Central memory CD8-positive, alpha-beta T cell (primary cell): ENCODE measurements at places on chromosomes 2 and 18.

DNA sequence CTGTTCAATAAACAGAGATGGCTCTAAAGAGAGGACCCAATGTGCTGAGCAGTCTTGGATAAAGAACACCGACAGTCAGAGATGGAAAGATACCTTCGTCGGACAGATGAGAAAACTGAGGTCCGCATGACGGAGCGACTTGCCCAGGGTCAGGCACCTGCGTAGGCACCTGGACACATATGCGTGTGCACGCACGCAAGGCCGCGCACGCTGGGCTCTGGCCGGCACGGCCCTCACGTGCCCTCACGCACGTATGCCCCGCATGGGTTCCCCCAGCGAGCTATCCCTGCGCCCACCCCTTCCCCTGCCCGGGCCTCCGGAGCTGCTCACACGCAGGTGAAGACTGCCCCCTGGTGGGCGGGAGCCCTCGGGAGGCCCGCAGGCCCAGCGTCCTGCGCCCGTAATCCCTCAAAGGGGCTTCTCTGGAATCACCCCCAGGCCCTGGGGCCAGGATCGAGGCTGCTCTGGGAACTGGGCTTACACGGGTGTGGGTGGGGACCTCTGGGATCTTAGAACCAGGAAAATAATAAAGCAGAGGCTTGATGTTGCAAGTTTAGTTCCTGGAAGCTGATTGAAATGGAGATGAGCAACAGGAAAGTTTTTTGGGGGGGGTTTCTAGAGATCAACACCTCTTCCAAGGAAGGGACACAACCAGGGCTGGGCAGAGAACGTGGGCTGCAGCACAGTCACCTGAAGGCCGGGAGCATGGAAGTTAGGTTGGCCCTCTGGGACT is 246.3 kb downstream of the TNS1 start:
- peak; percentile 43 for DNase-seq

DNA sequence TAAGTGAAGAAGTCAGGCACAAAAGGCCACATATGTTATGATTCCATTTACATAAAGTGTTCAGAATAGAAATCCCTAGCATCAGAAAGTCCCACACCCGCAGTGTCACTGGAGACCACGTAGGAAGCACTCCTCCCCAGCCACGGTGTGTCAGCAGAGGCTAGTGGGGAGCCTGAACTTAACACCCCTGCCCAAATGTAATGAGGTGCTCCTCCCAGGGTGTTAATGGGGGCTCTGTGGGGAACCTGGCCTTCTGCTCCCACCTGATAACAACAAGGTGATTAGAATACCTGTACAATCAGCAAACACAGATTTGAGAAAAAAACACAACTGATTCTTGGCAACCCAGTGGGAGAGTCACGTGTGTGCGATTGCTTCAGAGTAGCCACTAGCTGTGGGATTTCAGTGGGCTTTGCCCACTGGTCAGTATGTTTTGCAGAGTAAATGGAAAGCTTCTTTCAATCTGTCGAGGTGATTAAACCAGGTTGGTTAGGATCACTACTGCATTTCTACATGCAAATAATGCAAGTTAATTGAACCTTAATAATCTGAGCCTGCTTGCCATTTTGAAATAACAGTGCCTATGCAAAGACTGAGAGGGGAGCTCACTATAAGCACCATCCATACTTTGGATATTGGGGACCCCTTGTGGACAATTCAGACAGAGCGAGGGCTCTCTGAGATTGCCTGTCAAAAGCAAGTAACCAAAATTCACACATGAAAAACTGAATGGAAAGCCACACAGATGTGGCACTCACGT is 20.6 kb upstream of the ATRAID start:
- peak; percentile 42 for DNase-seq

DNA sequence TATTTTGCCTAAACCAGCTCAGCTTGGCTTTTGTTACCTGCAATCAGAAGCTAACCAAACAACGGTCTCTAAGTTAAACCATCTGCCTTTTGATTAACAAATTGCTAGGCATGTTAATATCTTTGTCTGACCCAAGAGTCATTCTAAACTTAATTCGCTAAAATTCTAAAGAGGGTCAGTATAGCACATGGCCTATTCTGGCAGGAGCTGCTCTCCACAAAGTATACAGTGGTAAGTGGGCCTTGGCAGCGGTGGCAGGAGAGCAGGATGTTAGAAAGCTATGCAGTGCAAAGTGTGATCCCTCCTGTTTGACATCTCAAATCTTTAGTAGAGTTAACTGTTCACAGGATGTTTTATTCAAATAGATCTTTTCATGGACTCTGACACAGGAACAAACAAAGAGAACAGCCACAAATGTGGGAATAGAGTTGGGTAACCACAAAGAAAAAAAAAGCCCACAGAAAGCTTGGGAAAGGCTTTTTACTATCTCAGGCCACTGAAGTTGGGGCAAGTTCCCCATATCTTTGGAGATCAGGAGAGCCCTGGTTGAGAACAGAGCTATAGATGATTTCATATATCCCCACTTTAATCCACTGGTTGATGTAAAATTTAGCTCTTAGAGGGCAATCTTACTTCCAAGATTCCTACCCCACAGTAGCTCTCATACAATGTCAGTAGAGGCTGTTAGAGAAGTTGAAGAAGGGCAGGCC is 10.6 kb downstream of the CFAP210 start:
- no peak for DNase-seq

- DNase-seq = no peak
Observed at GRCh38 chr18:56321470-56321869, 316.9 kb downstream of the TXNL1 start.

- DNase-seq = no peak
Observed at GRCh38 chr18:10403708-10404107, 50.7 kb upstream of the APCDD1 start.

DNA sequence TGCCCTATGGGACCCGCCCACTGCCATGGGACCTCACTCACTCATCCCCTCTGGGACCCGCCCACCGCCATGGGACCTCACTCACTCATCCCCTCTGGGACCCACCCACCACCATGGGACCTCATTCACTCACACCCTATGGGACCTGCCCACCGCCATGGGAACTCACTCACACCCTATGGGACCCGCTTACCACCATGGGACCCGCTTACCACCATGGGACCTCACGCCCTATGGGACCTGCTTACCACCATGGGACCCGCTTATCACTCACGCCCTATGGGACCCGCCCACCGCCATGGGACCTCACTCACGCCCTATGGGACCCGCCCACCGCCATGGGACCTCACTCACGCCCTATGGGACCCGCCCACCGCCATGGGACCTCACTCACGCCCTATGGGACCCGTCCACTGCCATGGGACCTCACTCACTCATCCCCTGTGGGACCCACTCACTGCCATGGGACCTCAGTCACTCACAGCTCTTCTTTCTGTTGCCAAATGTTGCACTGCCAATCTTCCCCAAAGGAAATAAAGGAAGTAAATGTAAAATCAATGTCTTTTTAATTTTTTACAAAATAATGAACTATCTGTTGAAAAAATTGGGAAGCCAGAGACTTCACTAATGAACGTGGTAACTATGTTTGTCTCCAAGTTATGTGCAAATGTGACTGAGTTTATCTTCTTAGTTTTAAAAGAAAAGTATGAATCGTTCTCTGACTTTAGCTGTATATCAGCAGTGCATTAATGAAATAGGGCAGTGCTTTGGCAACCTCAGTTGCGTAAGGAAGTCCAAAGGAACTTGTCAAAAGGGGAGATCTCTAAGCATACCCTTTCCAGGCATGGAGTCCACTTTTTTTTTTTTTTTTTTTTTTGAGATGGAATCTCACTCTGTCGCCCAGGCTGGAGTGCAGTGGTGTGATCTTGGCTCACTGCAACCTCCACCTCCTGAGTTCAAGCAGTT is 101.5 kb upstream of the MGAT5 start:
- DNase-seq = no peak

- DNase-seq = no peak
Observed at GRCh38 chr2:231425811-231426703, 30.5 kb downstream of the B3GNT7 start.

DNA sequence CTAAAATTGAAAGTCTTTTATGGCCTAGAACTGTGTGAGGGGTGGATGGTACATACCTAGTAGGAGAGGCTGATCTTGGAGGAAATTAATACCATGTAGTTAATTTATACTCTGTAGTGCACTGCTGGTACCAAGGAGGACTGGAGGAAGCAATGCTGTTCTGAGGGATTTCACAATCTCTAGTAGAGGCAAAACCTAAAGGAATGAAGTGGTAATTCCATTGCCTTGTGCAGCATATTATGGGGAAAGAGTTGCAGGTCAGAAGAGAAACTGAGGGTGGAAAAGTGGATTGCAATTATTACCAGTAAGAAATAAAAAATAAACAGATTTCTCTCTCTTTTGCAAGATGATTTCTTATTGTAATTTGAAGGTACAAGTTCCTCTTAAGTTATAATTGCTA is 2.2 kb downstream of the ABI2 start:
- no peak for DNase-seq

- no peak for DNase-seq
Observed at GRCh38 chr18:50726960-50727589, 92.7 kb downstream of the MRO start.

- DNase-seq = no peak
Observed at GRCh38 chr2:241061275-241061674, 40.8 kb downstream of the MTERF4 start.

GRCh38 chr2:176483901-176484568 is 214.8 kb downstream of the MTX2 start:
- no peak for DNase-seq

GRCh38 chr18:70387027-70387426 is 98.2 kb downstream of the SOCS6 start:
- no peak for DNase-seq

- DNase-seq = no peak
Observed at GRCh38 chr2:187155476-187155875, 292.6 kb downstream of the CALCRL start.

- no peak for DNase-seq
Observed at GRCh38 chr2:32904074-32904473, 42.7 kb upstream of the LTBP1 start.

DNA sequence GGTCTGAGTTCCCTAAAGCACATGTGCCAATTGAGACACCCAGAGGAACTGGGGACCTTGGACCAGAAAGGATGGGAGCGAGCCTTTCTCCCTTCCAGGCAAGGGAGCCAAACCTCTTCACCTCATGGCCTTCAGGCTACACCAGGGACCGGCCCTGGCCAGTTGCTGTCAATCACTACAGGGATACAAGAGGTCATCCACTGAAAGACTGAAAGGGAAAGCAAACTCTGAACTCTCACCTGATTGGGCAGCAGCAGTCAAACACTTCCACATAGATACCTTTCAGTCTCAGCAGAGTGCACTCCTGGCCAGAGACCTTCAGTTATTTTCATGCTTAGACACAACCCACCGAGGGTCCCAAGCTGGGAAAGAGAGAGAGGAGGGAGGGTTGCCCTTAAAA is 1956.0 kb upstream of the LRRTM1 start:
- no peak for DNase-seq

DNA sequence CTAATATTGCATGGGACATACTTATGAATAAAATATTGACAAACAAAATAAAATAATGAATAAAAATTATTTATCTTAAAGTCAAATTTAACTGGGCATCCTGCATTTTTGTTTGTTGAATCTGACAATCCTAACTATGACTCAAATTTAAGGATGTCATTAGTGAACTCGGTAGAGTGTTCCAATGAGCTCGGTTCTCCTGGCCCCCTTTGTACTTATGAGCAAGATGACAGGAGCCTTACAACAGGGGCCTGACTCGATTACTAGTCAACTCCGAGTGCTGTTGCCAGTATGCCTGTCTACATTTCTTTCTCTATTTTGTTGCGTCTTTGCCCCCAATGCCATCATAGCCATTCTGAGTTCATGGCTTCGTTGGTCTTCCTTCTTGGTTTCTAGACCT is 40.3 kb downstream of the HRH4 start:
- no peak for DNase-seq

DNA sequence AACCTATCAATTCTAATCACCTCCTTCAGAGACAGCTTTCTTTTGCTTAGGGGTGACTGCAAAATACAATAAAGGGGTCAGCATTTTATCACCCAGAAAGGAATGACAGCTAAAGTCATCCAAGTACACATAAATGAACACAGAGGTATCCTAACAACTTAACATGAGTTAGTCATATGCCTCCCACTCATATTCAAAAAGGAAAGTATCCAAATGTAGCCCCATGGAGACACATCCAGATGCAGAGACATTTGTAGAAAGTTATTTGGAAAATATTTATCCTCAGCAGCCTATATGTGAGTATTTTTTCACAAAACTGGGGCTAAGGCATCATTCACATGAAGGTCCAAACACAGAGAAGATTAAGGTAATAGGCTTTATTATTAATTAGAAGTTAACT is 1579.7 kb upstream of the SLC39A10 start:
- DNase-seq = no peak

DNA sequence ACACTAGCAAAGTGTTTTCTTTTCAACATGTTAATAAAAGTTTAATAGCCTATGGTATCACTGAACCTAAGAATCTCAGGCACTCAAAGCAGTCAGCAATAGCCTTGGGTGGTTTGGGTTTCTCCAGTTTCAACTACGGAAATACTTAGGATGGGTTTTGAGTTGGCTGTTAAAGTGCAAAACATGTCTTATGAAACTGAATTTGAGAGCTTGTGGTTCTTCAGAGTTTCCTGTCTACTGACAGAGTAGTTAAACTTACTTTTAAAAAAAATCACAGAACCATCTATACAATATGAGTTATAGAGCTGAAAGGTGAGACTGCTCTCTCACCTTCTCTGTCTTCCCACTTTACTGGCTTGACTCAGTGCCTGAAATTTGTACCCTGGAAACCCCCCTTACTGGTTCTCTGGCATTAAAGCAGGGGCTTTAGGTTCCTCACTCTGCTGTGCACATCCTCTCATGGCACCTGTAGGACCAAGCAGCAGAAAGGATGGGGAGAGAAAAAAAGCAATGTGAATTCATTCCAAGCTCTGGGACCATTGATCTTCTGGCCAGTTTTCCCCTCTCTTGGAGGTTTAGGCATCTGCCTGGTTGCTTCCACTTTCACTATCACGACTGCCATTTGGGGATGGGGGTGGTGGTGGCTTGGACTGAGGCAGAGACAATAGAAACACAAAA is 18.1 kb downstream of the CCDC141 start:
- DNase-seq = no peak

- DNase-seq = no peak
Observed at GRCh38 chr18:59087391-59087790, 52.3 kb upstream of the SEC11C start.

DNA sequence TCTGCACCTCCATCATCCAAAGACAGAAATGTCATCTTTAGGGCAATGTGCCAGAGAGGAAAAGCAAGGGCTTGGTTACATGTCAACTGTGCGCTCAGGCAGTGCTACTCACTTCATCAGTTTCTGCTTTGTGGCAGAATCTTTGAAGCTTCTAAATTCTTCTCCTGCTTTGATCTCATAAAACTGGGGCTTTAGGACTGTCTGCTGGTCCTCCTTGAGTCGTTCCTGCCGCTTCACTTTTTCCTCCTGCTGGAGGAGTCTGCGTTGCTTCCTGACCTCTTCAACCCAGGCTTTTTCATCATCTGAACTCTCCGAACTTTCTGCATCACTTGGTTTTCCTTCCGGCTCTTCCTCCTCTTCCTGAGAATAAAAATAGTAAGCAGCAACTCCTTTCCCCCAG is 100.8 kb downstream of the NOL10 start:
- DNase-seq = no peak
